Left ventricle myocardium inferior (tissue), 1 donor: ENCODE measurements at places on chromosomes 16 and 17. TPM values are rescaled to one million over a fixed set of nuclear protein-coding genes. Genes with fewer than 3 reads are reported as not detected.

DNA sequence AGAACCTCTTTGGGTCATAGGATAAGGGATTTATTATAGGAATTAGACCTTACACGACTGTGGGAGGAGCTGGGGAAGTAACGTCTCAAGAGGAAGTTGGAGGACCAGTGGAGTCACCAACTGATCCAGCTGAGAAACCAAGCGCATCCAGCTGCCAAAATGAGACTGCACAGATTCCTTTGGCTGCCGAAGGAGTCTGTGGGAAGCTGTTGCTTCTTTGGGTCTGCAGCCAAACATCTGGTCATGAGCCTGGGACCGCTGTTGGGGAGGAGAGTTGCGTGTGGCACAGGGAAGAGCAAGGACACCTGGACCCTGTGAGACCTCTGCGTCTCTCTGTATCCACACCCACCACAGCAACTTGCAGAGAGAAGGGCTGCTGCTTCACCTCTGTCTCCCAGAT lies 2.4 kb upstream of the NACA2 start:
- H3K36me3 ChIP-seq = no peaks in the 10 kb centered on the region
- peaks cover 87% of the 10 kb centered on the region for H3K27me3 ChIP-seq

GRCh38 chr16:89140401-89140800 lies 31.1 kb upstream of the CDH15 start:
- no peaks in the 10 kb centered on the region for H3K27me3 ChIP-seq
- H3K36me3 ChIP-seq = peaks cover 55% of the 10 kb centered on the region
- H3K4me3 ChIP-seq = no peak overlapping the region
- no peak for DNase-seq

DNA sequence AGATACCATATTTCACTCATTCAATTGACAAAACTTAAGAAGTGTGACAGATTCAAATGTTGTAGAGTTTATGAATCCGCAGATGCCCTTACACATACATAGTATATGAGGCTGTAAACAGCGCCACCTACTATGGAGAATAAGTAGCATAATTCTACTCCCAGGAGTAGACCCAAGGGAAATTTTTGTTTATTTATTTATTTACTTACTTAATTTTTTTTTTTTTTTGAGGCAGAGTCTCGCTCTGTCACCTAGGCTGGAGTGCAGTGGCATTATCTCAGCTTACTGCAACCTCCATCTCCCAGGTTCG lies 35.5 kb downstream of the GAN start:
- DNase-seq = no peak
- no peak overlapping the region for H3K27ac ChIP-seq
- H3K4me3 ChIP-seq = no peak overlapping the region
- no peaks in the 10 kb centered on the region for H3K27me3 ChIP-seq
- peaks cover 29% of the 10 kb centered on the region for H3K36me3 ChIP-seq

The PPL gene
- 7.6 TPM for total RNA-seq

GRCh38 chr17:381516-381915 lies 28.9 kb upstream of the RPH3AL start:
- DNase-seq = no peak
- no peak overlapping the region for H3K4me3 ChIP-seq
- H3K36me3 ChIP-seq = no peaks in the 10 kb centered on the region

The KCNJ18 gene
- not detected for total RNA-seq

- H3K4me1 ChIP-seq = no peaks in the 10 kb centered on the region
- H3K27ac ChIP-seq = no peak overlapping the region
- DNase-seq = no peak
Observed at GRCh38 chr17:41061964-41062363, 2.0 kb upstream of the KRTAP2-3 start.

DNA sequence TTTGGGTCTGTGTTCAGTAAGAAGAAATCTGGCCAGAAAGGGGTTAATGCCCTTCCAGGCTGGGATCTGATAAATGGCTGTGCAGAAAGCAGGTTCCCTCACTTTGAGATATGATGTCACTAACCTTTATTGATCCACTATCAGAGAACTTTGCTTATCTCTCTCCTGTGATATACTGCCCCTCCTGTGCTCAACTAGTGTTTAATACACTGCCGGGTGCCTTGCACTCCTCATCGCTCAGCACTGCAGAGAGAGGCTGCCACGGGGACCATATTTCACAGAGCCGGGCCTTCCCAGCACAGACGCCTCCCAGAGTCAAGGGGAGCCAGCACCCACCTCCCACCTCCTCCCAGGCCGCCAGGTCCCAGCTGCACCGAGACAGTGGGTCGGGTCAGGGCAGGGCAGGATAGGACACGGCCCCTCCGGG lies 20.2 kb downstream of the ZFHX3 start:
- H3K27ac ChIP-seq = no peak overlapping the region
- H3K36me3 ChIP-seq = no peaks in the 10 kb centered on the region
- no peaks in the 10 kb centered on the region for H3K27me3 ChIP-seq
- no peak overlapping the region for H3K4me3 ChIP-seq
- DNase-seq = no peak

DNA sequence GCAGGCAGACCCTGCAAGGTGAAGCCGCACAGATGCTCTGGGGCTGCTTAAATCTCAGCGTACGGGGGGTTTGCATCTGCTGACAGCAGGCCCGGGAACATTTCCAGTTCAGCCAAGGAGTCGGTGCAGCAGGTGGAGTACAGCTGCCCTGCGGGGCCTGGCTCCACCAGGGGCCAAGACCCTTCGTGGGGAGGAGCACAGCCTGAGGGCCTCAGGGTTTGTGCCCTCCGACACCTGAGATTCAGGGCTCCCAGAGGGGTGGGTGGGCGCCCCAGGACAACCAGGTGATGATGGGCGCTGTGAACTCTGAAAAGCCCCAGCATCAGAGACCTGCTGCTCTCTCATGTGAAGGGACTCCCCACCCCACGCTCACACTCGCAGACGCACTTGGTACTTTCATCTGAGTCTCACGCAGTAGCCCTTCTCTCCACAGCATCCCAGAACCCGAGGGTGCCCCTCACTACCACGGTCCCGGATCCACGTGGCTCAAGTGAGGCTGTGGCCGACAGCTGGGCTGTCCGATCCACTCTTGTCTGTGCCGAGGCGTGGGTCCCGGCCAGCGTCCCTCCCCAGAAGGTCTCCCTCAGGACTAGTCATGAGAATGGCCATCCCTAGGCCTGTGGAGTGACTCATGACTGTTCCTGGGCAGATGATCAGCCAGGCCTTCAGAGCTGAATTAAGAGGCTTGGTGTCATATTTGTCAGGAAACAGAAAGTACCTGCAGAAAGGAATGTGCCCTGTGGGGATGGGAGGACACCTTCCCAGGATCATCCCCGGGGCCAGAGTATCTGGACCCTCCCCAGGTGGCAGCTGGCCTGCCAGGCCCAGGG lies 29.6 kb downstream of the ACSF3 start:
- peaks cover 67% of the 10 kb centered on the region for H3K36me3 ChIP-seq
- DNase-seq = peak; percentile 3
- no peak overlapping the region for H3K27ac ChIP-seq
- no peak overlapping the region for H3K4me3 ChIP-seq
- H3K27me3 ChIP-seq = no peaks in the 10 kb centered on the region

The ZACN gene
- not detected for total RNA-seq

DNA sequence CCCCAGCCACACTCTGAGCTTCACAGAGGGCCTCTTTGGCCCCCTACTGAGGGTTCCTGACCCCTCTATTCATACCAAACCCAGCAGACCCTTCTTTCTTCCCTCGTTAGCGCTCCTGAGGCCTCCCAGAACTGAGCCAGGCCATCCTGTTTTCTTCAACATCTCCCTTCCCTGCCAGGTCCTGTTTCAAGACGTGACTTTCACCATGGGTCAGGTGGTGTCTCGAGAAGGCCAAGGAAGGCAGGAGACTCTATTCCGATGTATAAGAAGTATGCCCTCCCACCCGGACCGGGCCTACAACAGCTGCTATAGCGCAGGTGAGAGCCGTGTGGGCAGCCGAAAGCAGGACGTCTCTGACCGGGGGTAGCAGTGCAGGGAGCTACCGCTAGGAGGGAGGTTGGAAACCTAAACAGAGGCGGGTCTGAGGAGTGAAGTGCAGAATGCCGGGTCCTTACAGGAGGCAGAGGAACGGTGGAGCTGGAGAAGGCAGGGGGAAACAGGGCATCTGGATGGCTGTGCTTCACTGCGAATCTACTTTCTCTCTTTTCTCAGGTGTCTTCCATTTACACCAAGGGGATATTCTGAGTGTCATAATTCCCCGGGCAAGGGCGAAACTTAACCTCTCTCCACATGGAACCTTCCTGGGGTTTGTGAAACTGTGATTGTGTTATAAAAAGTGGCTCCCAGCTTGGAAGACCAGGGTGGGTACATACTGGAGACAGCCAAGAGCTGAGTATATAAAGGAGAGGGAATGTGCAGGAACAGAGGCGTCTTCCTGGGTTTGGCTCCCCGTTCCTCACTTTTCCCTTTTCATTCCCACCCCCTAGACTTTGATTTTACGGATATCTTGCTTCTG lies 1.3 kb upstream of the SENP3 start:
- H3K36me3 ChIP-seq = peaks cover 25% of the 10 kb centered on the region
- H3K27me3 ChIP-seq = no peaks in the 10 kb centered on the region
- peak; percentile 61 for DNase-seq
- peak overlapping the region; percentile 94 for H3K27ac ChIP-seq

DNA sequence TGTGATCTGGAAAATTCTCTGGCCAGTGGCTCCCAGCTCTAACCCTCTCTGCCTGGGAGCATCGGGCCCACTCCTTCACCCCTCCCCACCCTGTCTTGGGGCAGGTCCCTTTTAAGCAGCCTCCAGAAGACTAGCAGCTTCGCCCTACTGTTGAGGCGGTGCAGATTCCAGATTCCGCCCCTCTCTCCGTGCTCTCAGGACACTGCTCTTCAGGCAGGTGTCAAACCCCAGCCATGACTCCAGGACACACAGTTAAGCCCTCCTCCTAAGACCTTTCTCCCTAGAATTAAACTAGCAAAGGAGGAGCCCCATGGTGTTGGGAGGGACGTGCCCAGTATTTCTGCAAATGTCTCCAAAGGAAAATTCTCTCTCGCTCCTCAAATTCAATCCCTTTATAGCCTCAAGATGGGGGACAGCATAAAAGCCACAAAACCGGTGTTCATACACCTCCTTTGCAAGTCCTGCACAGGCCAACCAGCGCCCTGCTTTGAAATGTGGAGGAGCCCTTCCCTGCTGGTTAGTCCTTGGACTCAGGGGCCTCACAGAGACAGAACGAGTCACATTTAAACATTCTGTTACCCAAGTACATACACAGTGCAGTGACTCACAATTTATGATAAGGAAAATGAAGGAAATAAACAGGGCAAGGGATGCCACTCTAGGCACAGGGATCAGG lies 7.2 kb downstream of the LPO start:
- H3K27ac ChIP-seq = no peak overlapping the region
- H3K4me3 ChIP-seq = no peak overlapping the region
- no peaks in the 10 kb centered on the region for H3K36me3 ChIP-seq
- H3K4me1 ChIP-seq = peaks cover 10% of the 10 kb centered on the region
- peaks cover 97% of the 10 kb centered on the region for H3K27me3 ChIP-seq

DNA sequence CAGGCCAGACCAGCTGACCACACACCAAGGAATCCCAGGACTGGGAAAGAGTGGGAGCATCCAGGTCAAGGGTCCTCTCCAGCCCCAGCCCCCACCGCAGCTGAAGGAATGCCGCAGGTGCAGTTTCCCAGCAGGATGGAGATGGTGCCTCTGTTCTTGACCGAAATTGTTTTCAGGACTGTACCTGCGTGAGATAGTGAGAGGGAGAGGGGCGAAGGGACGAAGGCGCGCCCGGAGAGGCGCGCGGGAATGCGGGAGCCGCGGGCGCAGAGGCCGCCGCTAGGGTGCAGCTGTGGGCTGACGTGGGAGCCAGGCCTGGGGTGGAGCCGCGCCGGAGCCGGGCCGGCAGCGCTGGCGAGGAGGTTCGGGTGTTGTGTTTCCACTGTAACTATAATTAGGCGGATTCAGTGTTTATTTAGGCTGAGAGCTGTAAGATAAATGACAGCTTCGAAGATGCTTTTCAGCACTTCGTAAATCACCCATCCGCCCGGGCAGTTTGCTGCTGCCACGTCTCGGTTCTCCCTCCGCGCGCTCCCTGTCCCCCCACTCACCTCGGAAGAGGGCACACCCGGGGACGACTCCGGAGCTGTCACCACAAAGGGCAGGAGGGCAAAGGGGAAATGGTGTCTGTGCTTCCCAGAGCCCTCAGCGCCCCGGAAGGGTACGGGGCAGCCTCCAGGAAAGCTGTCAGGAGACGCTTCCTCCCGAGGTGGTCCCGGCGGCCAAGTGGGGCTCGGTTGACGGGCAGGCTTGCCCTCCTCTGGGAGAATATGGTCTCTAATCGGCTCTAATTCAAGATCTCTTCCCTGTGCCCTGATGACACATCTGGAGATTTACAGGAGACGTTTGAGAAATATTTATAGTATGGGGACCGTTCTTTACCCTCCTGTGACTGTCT lies 38.2 kb downstream of the HOXB1 start:
- DNase-seq = peak; percentile 64
- peak overlapping the region; percentile 50 for H3K4me3 ChIP-seq
- H3K27me3 ChIP-seq = peaks cover 100% of the 10 kb centered on the region
- H3K27ac ChIP-seq = no peak overlapping the region
- peaks cover 11% of the 10 kb centered on the region for H3K4me1 ChIP-seq
- H3K36me3 ChIP-seq = no peaks in the 10 kb centered on the region

GRCh38 chr17:32755045-32755805 lies 121.7 kb downstream of the MYO1D start:
- H3K4me1 ChIP-seq = peaks cover 4% of the 10 kb centered on the region
- H3K4me3 ChIP-seq = no peak overlapping the region

DNA sequence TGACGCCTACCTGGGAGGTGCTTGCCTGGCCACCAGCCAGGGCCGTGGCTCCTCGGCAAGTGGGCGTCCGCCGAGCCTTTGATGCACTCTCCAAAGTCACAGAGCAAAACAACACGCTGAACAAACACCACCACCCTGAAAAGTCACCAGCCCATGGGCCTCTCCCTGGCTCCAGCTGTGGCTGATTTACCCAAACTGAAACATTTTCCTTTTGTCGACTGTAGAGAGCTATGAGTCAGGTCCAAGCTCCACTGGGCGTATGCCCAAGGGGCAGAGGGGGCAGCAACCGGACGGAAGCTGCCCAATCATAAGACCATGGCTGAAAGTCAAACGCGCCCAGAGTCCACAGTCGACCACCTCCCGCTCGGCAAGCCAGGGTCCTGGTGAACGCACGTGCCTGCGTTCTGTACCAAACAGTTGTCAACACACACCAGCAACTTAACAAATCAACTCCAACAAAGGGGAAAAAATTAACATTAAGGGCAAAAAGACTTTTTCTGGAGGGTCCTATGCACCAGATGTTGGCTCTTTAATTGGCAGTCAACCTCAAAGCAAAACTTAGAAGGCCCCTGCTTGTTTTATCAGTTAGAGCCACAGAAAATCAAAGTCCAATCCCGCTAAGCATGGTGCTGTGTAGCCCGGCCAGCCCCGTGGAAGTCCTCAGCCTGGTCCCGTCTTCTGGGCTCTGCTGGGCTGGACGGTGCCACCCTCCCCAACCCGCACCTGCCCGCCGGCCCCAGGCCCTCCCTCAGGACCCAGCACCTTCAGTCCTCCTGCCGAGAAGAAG lies 47.3 kb downstream of the TBC1D16 start:
- H3K27ac ChIP-seq = no peak overlapping the region
- no peaks in the 10 kb centered on the region for H3K27me3 ChIP-seq
- H3K4me3 ChIP-seq = no peak overlapping the region
- no peaks in the 10 kb centered on the region for H3K36me3 ChIP-seq
- DNase-seq = no peak
- H3K4me1 ChIP-seq = peaks cover 51% of the 10 kb centered on the region

The MEOX1 gene
- 8.4 TPM for total RNA-seq

The NEUROD2 gene
- not detected for total RNA-seq

- H3K4me3 ChIP-seq = no peak overlapping the region
- H3K36me3 ChIP-seq = peaks cover 50% of the 10 kb centered on the region
- H3K27ac ChIP-seq = peak overlapping the region; percentile 42
Observed at GRCh38 chr17:50967795-50968194, 101.6 kb upstream of the TOB1 start.

- H3K27ac ChIP-seq = peak overlapping the region; percentile 75
- no peak for DNase-seq
- no peak overlapping the region for H3K4me3 ChIP-seq
- no peaks in the 10 kb centered on the region for H3K27me3 ChIP-seq
Observed at GRCh38 chr17:42361781-42362186, 26.5 kb downstream of the STAT3 start.
